ELR (cell line): ENCODE measurements at places on chromosomes 3 and 15.

DNA sequence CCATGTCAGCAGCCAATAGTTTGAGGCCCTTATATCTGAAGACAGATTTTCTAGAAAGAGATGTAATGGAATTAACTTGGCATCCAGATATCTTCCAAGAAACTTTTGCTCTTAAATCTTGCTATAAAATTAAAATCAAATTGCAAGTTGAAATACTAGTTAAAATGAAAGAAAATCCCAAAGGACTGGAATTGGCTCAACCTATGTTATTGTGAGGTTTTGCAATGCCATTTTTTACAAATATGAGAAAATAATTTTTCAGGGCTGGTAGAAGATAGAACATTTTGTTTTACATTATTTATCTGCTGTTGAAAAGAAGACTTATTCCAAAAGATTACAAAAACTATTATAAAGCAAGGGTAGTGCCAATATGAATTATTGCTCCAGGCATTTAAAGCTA, 92.2 kb upstream of the AGTR1 start:
- no peak for DNase-seq

GRCh38 chr3:38533285-38533976, 37.3 kb downstream of the EXOG start:
- DNase-seq: no peak

GRCh38 chr3:126161309-126161708, 19.1 kb downstream of the ALDH1L1 start:
- no peak for DNase-seq

DNA sequence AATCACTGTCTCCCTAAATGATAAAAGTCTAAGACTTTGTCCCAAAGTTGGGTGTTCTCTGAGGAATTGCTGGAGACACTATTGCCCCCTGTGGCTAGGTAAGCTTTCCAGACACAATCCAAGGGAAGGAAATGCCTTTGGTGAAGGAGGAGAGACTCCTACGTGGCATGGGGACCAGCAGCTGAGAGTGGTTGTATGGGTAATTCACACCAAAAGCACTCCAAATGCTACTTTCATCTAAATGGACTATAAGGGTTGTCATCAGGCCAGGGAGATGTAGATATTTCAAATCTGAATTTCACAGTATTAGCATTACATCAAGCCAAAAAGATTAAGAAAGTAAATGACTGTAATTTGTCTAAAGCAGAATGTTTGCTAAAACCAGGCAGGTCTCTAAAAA, 400.8 kb upstream of the THBS1 start:
- DNase-seq: no peak

DNA sequence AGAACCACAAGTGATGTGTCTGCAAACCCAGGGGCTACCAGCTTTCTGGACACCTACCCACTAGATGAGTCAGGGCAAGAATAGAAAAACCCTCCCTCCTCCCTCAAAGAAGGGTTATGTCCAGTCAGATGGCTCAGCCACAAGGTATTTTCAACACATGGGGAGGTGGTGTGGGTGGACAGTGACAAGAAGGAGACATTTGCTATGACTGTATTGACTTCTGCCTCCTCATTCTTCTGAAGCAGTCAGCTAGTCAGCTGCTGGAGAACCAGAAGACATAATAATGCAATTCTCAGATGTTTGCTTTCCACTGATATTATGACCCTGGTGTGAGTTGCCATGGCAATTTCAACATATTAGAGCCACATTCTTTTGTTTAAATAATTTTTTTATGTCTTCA, 66.7 kb upstream of the GOLGA8B start:
- DNase-seq: peak; percentile 80

GRCh38 chr3:71831599-71831998, 46.7 kb upstream of the PROK2 start:
- DNase-seq: no peak

DNA sequence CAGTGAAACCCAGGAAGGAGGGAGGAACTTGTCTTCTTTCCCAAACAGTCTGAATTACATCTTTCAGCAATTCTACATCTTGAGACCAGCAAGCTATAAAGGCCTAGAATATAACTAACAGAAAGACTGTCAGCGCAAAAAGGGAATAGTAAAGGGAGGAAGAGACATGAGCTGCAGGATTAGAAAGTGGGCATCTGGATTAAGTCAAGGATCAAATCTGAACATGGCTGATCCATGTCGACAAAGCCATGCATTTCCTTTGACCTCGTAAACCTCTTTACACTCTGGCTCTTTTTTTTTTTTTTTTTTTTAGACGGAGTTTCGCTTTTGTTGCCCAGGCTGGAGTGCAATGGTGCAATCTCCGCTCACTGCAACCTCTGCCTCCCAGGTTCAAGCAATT, 35.4 kb upstream of the KCNMB3 start:
- no peak for DNase-seq

GRCh38 chr3:66898155-66898554, 100.0 kb upstream of the KBTBD8 start:
- DNase-seq: no peak

GRCh38 chr3:100106531-100107141, 7.7 kb downstream of the FILIP1L start:
- DNase-seq: peak; percentile 33

DNA sequence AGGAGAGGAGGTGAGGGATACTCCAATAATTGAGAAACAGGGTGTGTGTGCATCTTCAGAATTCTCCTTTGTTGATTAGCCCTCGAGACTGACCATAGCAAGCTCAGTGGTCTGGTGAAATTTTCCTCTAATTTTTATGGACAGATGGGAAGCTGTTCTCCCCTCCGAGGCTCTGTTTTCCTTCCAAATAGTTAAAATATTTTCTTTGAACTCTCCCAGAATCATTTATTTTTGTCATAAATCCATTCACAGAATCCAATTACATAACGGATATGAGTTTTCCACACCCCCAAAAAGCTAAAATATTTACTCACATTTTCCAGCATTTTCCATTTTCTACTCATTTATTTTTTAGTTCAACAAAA, 36.5 kb downstream of the QTRT2 start:
- no peak for DNase-seq

- no peak for DNase-seq
Measured at GRCh38 chr3:122183893-122184590, 574 bp downstream of the CASR start.

- no peak for DNase-seq
Measured at GRCh38 chr3:141348837-141349236, 19.5 kb upstream of the ZBTB38 start.

DNA sequence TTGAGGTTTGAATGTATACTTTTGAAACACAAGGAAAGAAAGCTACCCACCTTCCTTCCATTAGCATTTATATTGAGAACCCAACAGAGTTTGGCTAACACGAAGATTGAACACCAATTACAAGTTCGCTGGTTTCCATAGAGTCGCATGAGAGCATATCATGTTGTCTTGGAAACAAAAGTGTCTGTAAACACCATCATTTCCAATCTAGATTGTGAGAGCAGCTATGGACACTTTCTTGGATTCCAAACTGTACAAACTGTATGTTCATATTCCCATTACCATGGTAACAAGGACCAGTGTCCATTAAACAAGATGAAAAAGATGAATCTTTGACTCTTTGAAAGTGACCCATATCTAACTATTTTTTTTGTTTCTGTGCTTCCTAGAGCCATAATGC, 529.9 kb upstream of the ROBO1 start:
- DNase-seq: no peak

GRCh38 chr15:33649217-33649933, 318.9 kb upstream of the CHRM5 start:
- no peak for DNase-seq

DNA sequence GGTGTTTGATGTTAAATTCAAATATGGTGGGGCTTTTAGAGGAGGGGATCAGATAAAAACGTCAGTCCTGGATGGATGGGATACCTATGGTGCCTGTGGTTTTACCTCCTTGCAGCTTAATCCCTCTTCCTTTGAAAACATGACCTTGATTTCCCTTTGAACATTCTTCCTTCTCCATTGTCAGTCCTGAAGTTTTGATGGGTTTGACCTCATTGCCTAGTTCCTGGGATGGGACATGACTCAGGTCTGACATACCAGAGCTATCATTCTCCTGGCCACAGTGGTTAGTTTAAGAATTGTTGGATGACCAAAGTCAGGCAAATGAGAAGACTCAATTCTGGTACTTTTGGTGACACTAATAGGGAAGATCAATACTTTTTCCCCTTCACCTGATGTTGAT, 87.2 kb downstream of the PRICKLE2 start:
- DNase-seq: peak; percentile 52

GRCh38 chr3:34202975-34203374, 404.5 kb downstream of the PDCD6IP start:
- DNase-seq: no peak

DNA sequence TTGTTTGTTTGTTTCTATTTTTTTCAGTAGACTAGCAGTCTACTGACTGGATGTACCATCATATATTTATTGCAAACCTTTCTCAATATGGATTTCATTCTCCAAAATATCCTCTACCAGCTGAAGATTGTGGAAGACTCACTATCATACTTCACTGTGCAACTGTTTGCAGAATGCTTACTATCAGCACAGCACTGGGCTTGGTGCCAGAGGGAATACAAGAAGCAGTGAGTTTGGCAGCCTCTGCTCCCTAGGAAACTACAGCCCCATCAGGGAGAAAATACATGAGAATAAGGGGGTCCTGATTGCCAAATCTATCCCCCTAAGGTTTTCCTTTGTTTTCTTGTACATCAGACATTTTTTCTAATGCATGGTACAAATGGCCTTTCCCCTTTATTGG, 27.5 kb downstream of the AQP9 start:
- no peak for DNase-seq

- peak; percentile 27 for DNase-seq
Measured at GRCh38 chr15:77642793-77643430, 10.2 kb upstream of the LINGO1 start.

DNA sequence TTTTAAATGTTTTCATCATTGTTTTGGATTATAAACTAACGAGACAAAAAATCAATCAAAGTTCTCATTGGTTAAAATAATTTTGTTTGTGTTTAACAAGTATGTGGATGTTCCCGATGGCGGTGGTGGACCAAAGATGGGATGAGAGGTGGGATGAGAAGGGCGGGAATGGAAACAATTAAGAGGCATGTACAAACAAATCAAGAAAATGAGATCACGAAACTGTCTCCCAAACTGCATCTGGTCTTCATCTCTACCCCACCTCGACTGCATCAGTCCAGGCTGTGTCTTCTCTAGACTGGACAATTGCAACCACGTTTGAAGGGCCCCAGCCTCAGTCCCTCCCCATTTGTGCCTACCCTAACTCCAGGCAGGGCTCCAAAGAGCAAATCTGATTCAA, 56.1 kb downstream of the SLC12A8 start:
- DNase-seq: no peak

DNA sequence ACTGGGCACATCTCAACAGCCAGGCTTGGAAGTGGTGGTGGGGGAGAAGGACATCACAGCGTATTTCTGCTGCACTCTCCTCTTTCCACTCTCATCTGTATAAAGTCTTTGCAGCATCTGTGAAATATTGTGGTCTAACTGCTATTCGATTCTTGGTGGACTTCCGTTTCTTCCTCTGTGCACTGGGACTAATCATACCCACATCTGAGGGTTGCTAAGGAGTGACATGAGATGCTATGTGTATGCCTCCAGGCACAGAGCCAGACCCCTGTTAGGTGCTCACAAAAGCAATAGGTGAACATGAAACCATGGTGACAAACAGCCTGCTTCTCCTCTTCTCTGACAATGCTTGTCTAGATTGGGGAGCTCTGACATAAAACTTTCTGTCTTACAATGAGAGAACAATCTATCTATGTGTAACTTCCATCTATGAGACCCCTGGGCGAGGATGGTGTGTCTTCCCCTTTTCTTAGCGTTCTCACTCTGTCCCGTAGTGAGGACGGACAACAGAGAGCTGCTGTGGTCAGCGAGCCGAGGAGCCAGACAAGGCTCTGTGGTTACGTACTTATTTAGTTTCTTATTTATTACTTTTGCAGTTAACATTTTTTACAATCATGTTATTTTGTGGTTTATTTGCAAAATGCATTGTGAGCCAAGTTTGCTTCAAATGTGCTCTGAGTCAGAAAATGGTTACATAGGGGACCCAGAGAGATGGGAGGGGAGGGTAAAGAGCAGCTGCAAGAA, 196.7 kb upstream of the TPRG1 start:
- DNase-seq: no peak

DNA sequence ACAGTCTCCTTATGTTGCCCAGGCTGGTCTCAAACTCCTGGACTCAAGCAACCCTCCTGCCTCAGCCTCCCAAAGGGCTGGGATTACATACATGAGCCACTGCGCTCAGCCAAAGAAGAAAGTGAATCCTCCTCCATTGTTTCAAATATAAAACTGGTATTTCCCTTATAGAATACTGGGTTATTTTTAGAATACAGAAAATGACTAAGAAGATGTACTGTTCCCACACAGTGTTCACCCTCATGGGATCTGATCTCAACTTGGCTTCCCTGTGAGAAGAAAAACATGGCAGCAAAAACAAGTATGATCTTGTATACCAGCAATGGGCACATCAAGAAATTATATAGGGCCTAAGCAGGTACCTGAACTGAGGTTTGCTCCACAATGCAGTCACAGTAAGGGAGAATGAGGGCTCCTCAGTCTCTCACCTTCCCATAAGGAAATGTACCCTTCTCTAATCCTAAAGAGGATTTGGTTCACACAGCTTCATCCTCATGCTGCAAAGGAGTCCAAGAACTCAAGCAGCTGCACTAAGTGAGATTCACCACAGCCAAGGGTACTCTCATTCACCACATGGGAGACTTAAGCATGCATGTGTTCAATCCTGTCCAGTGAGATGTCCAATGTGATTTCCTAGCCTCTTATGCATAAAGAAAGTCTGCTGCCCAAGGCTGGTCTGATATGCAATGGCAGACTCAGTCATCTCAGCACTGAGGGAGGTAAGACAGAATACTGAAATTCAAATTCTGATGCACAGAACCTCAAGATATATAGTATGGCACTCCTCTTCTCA, 25.8 kb downstream of the USP4 start:
- DNase-seq: no peak

DNA sequence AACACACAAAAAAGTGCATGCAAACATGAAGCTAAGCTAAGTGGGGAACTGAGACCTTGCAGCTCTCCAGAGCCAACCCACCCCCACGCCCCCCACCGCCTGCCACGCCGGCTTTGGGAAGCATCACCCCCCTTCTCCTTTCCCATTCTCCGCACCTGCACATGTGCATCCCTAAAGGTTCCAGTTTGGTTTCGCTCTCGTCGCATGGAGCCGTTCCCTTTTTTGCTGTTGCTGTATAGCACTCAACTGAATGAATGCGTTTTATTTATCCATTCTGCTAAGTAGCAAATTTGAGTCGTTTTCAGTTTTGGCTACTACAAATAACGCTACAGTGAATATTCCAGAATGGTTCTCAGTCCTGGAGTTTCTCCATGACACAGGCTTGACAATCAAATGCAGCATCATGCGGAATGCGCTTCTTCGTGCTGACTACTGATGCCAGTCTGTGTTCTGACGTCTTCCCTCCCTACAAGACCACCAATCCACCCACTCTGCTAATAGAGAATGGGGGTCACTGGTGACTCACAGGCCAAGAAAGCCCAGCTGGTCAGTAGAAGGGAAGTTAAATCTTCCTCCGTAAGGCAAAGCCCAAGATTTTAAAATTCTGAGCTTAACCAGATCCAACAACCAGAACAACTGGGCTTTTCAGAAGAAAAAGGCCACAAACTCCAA, 115.3 kb downstream of the XXYLT1 start:
- no peak for DNase-seq
